Fibroblast of the aortic adventitia (primary cell): ENCODE measurements at places on chromosomes 1 and 21.

DNA sequence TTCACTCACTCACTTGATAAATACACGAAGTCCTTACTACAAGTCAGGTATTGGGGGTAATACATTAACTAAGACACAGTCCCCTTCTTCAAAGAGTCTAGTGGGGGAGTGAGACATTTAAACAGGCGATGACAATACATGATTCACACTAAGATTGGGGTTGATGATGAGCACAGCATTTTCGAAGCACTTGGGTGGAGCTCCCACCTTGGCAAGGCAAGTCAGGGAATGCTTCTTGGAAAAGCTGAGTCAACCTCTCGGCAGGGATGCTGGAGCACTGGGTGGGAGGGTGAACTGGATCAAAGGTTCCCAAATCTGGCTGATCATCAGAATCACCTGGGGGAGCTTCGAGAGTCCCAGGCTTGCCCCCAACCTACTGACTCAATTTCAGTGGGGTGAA lies 57.9 kb upstream of the ENAH start:
- peak; percentile 88 for DNase-seq

DNA sequence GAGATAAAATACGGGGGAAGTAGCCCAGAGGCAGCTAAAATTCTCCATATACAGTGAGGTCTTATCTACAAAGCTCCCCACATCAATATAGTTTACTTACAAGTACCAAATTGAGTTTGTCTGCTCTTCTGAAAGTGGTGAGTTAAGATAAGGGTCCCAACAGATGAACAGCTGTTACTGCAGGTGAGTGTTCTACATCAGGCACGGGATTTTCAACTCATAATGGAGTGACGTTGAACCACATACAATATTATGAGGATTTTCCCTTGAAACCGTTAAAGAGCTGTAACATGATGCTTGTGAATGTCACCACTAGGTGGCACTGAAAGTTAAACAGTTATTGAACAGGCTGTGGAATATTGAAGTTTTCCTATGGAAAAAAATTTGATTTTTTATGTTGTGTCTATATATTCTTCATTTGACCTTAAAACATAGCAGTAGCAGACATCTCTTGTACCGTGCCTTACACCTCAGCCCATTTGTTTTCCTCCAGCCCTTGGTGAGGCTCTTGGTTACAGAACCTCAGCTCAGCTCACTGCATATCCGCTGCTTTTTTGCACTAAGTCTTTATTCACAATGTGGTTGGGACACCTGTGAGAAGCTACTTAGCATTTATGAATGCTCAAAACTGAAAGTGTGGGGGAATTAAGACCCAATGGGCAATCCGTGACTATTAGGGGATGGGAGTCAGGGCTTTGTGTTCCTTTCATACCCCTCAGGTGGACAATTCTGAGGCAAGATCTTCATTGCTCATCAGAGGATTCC lies 23.2 kb downstream of the CD1D start:
- DNase-seq = peak; percentile 82

DNA sequence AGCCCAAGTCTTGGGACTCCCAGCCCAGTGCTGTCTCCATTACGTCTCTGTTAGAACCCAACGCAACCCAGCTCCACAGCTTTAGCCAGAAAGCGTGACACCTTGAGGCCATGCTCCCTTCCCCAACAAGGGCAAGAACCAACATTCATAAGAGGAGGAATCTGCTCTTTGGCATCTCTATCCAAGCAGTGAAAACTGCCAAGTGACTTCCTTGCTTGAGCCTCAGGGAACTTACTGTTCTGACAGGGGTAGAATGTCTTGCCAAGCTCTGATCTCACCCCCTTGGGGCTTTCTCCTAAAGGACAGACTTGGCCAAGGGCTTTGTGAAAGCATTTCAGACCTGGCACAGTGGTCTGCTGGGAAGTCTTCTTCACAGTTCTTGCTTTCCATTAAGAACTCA lies 56.6 kb downstream of the SYT6 start:
- peak; percentile 8 for DNase-seq

- peak; percentile 33 for DNase-seq
These were observed 33.8 kb upstream of the NFASC start for GRCh38 chr1:204836856-204837255.

- no peak for DNase-seq
These were observed 76.6 kb downstream of the HHAT start for GRCh38 chr1:210405316-210405715.

DNA sequence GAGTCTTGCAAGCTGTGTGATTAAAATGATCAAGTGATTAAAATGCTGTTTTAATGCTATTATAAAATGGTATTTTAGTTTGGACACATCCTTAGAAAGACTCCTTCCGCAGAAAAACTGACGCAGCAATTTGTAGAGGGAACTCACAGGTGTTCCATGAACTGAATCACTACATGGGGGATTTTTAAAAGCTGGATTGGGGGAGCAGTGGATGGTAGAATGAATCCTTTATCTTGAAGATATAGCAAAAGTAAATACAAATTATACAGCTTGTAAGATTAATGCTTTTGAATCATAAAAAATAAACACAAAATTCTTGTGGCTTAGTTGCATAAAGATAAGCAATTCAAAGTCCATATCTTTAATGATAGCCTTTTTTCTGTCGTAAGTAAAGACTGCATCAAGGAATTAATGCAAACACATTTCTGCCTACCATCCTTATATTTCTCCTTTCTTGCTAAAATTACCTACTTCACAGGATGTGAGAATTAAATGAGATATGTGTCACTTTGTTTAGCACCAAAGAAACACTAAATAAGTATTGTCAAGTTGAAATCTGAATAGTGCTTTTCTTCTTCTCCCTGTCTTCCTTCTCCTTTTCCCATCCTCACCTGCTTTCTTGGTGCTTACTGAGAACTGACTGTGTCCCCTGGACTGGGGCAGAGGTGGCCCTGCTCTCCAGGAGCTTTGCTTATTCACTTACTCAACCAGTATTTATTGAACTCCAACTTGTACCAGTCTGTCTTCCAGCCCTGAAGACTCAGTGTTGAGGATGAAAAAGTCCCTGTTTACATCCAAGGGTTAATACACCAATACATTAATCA lies 61.5 kb upstream of the F3 start:
- DNase-seq = no peak

GRCh38 chr1:59947047-59947938 lies 20.7 kb upstream of the CYP2J2 start:
- peak; percentile 77 for DNase-seq

DNA sequence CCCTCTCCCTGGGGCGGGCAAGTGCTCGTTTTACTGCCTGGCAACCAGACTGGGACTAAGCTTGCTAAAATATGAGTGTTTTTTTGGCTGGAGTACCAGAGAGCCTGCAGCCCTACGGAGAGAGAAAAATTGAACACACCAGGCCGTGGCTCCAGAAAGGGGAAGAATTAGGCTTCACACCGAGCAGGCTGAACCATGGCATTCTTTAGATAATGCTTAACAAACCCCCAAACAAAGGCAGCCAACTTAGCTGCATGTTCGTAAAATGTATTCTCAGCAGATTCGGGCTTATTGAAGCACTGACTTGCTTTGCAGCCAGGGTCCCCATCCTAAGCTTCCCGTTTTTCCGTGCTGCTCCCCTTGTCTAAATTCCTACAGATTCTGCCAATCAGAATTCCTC lies 76.6 kb downstream of the LMX1A start:
- no peak for DNase-seq

DNA sequence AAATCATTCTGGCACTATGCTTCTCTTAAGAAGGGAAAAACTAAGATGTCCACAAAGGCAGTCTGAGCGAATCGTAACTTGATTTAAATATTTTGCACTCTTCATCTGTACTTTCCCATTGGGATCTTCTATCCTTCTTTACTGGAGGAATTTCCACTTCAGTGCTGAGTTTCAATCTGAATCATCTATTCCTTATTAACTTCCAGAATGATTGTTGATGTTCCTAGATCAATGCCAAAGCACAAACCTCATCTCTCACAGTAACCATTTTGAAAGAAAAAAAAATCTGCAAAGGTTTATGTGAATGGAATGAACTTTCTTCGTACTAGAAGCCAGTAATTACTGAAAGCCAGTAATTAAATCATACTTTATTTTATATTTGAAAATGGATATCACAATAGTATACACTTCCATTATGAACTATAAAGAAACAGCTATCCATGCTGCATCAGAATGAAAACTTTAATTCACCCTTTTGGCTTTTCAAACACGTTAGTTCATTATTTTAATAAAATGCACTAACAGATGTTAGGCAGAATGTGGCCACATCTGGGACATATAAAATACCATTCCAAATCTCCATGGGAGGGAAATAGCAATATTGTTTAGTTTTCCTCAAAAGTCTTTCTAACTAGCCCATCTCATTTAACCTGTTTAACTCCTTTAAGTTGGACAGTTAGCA lies 5.5 kb upstream of the RNF2 start:
- no peak for DNase-seq

DNA sequence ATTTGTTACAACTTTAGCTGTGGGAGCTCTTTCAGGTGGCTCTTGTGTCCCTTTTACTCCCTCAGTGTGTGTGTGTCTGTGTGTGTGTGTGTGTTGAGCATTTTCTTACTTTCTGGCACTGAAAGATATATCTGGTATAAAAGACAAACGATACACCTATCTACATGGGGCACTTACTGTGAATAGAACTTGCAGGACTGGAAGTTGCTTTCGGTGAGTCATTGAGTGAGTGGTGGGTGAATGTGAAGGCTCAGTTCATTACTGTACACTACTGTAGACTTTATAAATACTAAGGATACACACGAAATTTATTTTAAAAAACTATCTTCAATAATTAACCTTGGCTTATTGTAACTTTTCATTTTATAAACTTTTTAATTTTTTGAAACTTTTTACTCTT lies 38.7 kb downstream of the BTBD8 start:
- DNase-seq = no peak

GRCh38 chr1:229092377-229093237 lies 178.3 kb upstream of the RAB4A start:
- no peak for DNase-seq

- DNase-seq = peak; percentile 31
These were observed 54.9 kb upstream of the DIPK1A start for GRCh38 chr1:93016171-93016570.

DNA sequence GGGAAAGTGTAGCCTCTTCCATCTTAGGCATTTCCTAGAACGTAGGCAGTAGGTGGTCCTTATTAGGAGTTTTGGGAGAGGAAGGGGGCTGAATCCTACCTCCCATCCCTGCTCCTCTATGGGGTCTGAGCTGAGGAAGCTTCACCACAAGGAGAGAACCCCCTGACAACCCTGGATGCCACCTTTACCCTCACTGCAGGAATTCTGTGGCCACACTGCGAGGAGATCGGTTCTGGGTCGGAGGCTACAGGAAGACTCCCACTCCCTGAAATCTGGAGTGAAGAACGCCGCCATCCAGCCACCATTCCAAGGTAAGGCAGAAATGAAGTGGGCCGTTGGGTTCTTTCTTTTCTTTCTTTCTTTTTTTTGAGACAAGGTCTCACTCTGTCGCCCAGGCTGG lies 1.5 kb downstream of the MX1 start:
- no peak for DNase-seq

DNA sequence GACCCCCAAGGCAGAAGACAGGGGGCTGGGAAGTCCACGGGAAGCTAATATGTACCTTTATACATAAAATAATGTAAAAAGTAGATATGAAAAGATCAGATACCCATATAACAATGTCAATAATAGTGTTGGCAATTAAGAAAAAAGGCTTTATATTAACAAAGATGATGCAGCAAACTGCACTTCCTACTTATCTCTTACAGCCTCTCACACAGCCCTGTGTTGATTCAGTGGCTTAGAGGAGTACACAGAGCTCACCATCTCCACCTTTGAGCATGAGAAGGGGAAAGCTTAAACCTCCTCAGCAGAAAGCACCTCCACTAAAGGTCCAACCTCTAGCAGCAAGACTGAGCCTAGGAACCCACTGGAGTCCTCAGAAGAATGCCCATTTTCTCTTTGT lies 7.2 kb upstream of the VSIG8 start:
- no peak for DNase-seq

GRCh38 chr21:45463871-45464270 lies 58.9 kb downstream of the COL18A1 start:
- DNase-seq = no peak

- no peak for DNase-seq
These were observed 1106.5 kb upstream of the TMPRSS15 start for GRCh38 chr21:19510057-19510456.

- peak; percentile 94 for DNase-seq
These were observed 82.9 kb downstream of the HLX start for GRCh38 chr1:220962031-220962751.

DNA sequence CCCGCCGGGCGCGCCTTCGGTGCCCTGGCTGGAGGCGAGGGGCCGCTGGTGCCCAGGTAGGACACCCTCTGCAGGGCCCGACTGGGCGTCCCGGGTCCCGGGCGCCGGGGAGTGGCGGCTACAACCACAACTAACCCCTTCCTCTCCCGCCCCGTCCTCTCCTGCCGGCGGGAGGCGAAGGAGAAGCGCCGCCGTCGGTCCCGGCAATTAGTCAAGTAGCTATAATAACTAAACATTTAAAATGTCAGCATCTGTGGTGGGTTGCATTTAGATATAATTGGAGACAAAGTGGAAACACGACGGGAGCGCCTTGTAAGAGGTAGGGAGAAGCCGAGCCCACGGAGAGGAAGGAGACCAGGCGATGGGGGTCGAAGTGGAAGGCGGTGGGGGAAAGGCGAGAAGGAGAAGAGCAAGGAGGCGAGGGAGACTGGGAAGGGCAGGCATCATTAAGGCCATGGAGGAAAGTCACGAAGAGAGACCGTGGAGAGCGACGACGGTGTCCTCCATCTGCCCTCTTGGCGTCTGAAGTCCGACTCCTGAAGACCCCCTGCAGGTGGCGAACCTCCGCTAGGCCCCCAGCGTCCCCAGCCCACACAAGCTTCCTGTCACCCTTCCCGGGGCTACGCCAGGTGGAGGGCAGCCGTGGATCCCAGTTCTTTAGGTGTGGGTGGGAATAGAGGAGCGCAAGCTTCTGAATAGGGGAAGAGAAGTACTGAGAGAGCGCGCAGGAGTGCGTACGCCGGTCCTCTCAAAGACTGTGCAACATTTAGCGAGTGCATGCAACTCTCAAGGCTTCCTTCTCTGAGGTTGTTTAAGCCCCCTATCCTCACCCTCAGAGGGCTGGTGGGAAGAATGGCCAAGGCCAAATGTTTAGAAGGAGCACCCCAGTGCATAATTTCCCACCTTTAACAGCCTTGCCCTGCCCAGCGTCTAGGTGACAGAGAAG lies 1.6 kb downstream of the CNIH3 start:
- peak; percentile 52 for DNase-seq

- no peak for DNase-seq
These were observed 7.9 kb downstream of the SORT1 start for GRCh38 chr1:109389638-109390341.
